ENCODE measurements at places on chromosomes 1 and 21. TPM values are rescaled to one million over a fixed set of nuclear protein-coding genes. Genes with fewer than 3 reads are reported as not detected.

GRCh38 chr21:20949884-20950283, 48.3 kb upstream of the NCAM2 start:
- DNase-seq = no peak

GRCh38 chr1:19123837-19124236, 86.2 kb downstream of the UBR4 start:
- DNase-seq = no peak

GRCh38 chr21:38831526-38832467, 26.1 kb downstream of the ETS2 start:
- DNase-seq = peak; percentile 60

GRCh38 chr1:167120899-167121298, 27.0 kb downstream of the STYXL2 start:
- DNase-seq = no peak

- no peak for DNase-seq
Measured at GRCh38 chr1:175164751-175165150, 27.8 kb downstream of the KIAA0040 start.

- no peak for DNase-seq
Measured at GRCh38 chr1:25657883-25658760, 41.5 kb downstream of the MAN1C1 start.

GRCh38 chr1:59290193-59290949, 6.5 kb upstream of the FGGY start:
- peak; percentile 37 for DNase-seq

Gene UBE2G2
- 64.5 TPM for total RNA-seq

Gene COL6A2
- total RNA-seq = 191 TPM

DNA sequence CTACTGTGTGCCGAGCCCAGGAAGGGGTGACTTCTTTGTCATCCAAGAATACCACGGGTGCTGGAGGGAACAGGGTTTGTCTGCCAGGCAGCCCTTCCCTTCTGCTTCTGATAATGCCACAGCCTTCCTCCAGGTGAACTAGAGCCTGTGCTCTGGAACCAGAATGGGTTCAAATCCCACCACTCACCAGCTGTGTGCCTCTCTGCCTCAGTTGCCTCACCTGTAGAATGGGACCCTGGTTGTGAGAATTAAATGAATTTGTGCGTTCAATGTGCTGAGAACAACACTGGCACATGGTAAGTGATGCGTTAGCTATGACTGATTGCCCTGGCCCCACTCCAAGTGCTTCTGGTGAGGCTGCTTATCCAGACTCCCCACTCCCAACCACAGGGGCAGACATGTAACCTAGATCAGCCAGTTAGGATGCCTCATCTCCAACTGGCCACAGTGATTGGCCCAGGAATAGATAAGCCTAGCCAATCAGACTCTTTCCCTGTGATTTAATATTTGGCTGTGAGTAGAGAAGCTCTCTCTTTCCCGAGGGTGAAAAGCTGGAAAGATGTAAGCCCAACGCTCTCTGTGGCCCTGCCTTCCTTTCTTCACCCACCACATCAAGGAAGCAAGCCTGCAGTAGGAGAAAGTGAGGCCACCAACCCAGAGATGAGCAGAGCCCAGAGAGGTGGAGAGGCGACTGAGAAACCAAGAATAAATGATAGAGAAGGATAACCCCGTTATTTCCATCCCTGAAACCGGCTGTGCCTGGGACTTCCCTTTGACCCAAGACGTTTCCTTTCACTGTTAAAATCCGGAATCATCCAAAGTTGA, 20.8 kb upstream of the LAPTM5 start:
- DNase-seq = peak; percentile 46

DNA sequence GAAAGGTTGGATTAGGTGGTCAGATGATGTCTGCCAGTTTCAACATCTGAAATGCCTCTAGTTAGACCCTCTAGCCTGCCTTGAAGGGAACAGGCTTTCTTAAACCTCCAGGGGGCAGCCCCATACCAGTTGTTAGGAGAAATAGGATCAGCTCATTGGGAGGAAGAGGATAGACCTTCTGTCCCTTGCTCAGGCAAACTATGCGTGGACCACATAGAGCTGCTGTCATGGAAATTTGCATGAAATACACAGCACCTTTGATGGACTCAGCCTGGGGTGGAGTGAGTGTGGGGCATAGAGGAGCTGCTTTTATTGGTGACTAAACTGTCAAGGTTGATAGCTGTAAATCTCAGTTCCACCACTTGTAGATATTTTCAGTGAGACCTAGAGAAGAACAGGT, 38.4 kb upstream of the SPAG17 start:
- DNase-seq = no peak

Gene OR2T29
- not detected for total RNA-seq

- DNase-seq = no peak
Measured at GRCh38 chr21:37886726-37887299, 29.4 kb downstream of the KCNJ6 start.

DNA sequence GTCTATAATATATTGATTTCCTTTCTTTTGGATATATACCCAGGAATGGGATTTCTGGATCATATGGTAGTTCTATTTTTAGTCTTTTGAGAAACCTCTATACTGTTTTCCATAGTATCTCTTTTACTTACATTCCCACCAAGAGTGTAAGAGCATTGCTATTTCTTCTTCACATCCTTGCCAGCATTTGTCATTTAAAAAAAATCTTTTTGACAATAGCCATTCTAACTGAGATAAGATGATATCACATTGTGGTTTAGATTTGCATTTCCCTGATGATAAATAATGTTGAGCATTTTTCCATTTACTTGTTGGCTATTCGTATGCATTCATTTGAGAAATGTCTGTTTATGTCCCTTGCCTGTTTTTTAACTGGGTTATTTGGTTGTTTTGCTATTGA, 467.4 kb downstream of the COL11A1 start:
- no peak for DNase-seq

- DNase-seq = no peak
Measured at GRCh38 chr21:38680401-38680800, 125.3 kb upstream of the ETS2 start.

GRCh38 chr21:31279986-31280385, 64.1 kb downstream of the TIAM1 start:
- no peak for DNase-seq

- peak; percentile 54 for DNase-seq
Measured at GRCh38 chr1:12031039-12031980, 12.0 kb downstream of the MIIP start.

GRCh38 chr1:89254658-89255287, 17.9 kb downstream of the GBP5 start:
- no peak for DNase-seq

Gene S100B
- total RNA-seq = 5.5 TPM

GRCh38 chr1:106290805-106291501, 765.5 kb upstream of the PRMT6 start:
- DNase-seq = peak; percentile 33

Gene FCRL3
- not detected for total RNA-seq

GRCh38 chr1:5921671-5922070, 70.6 kb downstream of the NPHP4 start:
- no peak for DNase-seq

GRCh38 chr1:156489166-156489934, 11.2 kb downstream of the MEF2D start:
- peak; percentile 79 for DNase-seq
